Smooth muscle cell of bladder (primary cell): ENCODE measurements at places on chromosomes 12 and 14. TPM values are rescaled to one million over a fixed set of nuclear protein-coding genes. Genes with fewer than 3 reads are reported as not detected.

Gene NOVA1
- total RNA-seq = 1.4 and 1.6 TPM in 2 replicates

Gene EEA1
- 21.9 and 31.2 TPM in 2 replicates for total RNA-seq

Gene PLEK2
- total RNA-seq = 3.0 and 3.7 TPM in 2 replicates

Gene MAP1LC3B2
- 0.14 and 0.28 TPM in 2 replicates for total RNA-seq

Gene RAB5B
- total RNA-seq = 34.4 and 43.4 TPM in 2 replicates

Gene PRB4
- total RNA-seq = not detected in 2 replicates

Gene CD163L1
- total RNA-seq = 0.09 and 0.28 TPM in 2 replicates

Gene PGF
- total RNA-seq = 1.7 and 3.5 TPM in 2 replicates

Gene LRRK2
- 4.8 and 13.7 TPM in 2 replicates for total RNA-seq
